Dermis blood vessel endothelial cell (primary cell): ENCODE measurements at places on chromosomes 1 and 21.

GRCh38 chr1:216750031-216750627 lies 26.9 kb upstream of the ESRRG start:
- DNase-seq, result peak; percentile 6

DNA sequence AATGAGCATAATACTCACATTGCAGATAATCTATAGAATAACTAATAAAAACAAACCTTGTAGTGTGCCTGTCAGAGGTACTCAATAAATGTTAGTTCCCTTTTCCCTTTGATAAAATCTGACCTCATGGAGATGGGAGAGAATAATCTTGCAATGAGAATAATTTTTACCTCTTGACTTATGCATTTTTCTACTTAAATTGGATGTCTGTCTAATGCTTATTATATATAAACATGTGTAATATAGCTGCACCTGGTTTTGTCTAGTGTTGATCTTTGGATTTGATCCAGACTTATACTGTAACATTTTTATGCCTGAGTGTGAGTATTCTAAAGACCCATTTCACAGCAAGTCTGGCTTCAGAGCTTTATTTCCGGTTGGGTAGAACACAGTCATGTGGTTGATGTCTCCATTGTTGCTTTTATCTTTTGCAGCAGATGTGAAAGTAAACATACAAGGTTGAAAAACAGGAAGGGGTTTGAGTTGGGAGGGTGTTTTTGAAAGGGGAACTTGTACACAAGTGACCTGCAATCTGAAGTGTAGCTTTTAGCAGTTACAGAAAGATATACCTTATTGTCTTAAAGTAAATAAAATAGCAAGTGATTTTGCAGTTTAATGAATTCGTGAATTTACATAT lies 12.4 kb downstream of the EPB41 start:
- DNase-seq, result peak; percentile 81

- peak; percentile 49 for DNase-seq
Measured at GRCh38 chr1:167935216-167936067, 1.0 kb upstream of the DCAF6 start.

DNA sequence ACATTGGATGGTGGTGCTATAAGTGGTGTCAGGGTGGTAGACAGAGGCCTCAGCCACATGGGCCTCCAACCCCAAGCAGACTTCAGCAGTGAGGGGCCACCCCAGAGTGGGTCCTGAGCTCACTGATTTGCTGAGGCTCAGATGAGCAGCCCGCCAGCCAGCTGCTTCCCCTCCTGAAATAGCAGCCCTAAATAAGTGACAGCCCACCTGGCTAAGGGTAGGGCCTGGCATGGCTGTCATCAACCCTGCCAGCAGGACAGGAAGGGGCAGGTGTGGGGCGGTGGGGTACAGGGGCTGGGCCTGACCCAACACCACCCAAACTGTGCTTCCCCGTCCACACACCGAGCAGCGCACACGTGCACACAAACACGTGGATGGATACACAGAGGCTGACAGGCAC lies 79.3 kb downstream of the GRIK3 start:
- DNase-seq, result no peak

- no peak for DNase-seq
Measured at GRCh38 chr1:74952786-74953185, 181.4 kb upstream of the LHX8 start.

DNA sequence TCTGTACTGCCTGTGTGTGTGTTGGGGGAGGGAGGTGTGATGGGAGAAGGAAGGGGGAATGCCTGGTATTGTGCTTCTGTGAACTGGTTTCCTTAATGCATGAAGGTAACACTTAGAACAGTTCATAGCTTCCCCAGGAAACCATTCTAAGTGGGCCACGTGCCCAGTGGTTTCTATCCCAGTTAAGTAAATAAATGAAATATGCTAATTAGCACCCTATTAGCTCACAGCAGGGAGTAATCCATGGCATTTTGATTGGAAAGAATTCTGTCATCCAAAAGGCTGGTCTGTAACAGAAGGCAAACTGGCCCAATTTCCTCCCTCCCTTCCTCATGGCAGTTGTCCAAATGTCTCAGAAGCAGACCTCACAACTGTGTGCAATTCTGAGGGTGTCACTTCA lies 199.3 kb downstream of the TTLL7 start:
- no peak for DNase-seq

GRCh38 chr21:9774347-9774746 lies 747.0 kb upstream of the TPTE start:
- no peak for DNase-seq

- no peak for DNase-seq
Measured at GRCh38 chr21:46634427-46634826, 1.0 kb upstream of the PRMT2 start.

- DNase-seq, result no peak
Measured at GRCh38 chr1:151327903-151328674, 873 bp upstream of the PI4KB start.
